Cerebellum (tissue), 4 donors: ENCODE measurements at places on chromosomes 5 and 9.

GRCh38 chr5:148849461-148849860 is 23.1 kb downstream of the ADRB2 start:
- no peak for DNase-seq

DNA sequence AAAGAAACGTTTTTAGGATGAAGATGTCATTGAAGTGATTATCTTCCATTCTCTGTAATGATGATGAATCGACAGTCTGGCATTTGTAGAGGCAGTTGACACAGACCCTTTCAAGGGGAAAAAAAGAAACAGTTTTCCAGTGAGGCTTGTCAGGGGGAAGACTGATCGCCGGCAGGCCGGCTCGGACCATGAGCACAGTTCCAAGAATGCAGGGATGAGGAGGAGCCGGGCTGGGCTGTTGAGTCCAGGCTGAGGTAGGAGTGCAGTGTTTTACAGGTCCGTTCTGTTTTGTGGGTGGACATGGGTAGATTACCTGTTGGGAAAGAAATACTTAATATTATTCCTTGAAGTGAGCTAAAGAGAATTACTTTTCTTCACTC is 194.6 kb downstream of the AOPEP start:
- DNase-seq, result no peak

DNA sequence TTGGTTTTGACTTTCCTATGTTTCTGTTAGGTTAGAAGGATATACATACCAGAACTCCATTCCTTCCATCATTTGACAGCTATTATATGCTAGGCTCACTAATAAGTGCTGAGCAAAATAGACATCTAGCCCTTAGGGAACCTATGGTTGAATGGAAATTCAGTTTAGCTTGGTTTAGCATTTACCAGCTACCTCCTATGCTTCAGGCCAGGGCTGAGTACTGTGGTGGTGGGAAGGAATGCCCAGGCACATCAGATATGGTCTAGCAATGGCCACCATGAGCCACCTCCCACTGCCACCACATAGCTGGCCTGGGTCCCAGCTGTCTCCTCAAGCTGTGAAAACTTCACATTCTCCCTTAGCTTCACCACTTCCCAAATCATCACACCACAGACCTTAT is 89.4 kb downstream of the SPOCK1 start:
- no peak for DNase-seq

DNA sequence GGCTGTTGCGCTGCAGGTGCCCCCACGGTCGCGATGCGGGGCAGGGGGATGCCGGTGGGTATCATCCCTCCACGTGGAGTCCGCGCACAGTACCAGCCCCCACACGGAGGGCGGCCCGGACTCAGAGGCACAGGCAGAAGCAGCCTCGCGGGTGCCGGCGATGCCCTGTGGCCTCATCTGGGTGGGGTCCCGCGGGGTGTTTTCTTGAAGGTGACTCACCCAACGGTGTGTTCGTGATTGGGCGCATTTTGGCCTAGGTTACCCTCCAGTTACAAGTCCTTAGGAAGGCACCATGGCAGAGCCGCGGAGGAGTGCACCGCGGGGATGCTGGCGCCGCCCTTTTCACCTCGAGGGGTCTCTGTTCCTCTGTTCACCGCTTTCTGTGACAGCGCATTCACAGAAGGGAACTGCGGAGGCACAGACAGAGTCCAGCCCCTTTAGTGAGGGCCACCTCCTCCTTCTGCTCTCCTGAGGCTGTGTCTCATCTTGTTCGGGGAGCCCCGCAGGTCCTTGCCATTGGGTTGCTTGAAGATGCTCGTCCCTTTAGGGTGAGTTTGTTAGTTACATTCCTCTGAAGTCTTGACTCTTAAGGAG is 21.6 kb upstream of the EXOC3 start:
- DNase-seq, result no peak

GRCh38 chr9:88740844-88741243 is 205.9 kb downstream of the NXNL2 start:
- no peak for DNase-seq

GRCh38 chr9:7910426-7911020 is 110.9 kb upstream of the DMAC1 start:
- DNase-seq, result no peak

DNA sequence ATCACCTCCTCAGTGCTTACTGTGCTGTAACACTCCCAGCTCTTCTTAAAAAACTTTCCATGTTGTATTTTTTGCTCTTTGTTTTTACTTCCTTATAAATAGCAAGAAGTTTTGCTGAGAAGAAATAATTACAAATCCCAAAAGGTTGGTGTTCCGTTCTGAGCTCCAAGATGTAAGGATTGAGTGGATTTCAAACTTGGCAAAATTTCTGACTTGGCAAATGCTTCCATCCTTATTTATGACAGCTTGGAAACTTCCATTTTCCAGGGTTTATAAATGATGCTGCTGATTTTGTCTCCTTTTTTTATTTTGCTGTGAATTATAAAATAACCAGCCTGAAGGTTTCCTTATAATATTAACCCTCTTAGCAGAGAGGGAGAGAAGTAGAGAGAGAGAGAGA is 151.9 kb downstream of the NTRK2 start:
- no peak for DNase-seq

- no peak for DNase-seq
These were observed 664.9 kb downstream of the TAF11L14 start for GRCh38 chr5:18299166-18299565.

DNA sequence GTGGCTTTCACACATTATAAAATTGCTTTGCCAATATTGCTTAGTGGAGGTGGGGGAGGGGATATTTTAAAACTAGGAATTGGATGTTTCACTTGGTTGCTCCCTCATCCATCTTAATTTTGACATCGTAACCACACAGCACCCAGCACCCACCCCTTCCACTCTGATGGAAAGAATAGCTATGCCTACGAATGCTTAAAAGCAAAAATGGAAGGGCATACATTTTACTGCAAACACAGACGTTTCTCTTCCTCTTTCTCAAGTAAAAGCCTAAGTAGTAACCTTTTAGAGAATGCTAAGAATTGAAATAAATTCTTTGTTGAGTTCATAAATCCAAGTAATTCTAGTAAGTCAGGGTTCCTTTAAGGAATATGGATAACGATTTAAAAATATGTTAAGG is 69.9 kb downstream of the JAKMIP2 start:
- no peak for DNase-seq

DNA sequence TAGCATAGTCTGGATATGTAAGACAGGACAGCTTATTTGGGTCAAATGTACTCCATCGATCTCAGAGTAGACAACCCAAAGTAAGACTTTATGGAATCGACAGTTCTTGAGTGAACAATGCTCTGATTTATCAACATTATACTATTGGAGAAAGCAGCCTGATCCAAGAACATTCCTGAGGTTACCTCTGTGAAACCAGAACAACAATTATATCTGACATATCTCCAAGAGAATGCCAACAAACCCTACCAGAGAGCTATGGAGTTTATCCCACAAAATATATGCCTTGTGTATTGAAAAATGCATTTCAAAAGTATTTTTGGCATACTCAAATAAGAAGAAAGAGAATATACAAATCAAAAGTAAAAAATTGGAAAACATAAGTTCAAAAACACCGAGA is 1985.9 kb downstream of the EFNA5 start:
- DNase-seq, result no peak

- DNase-seq, result no peak
These were observed 3.5 kb downstream of the EPB41L4A start for GRCh38 chr5:112415552-112415951.

GRCh38 chr9:133735931-133736330 is 2.2 kb downstream of the SARDH start:
- DNase-seq, result no peak

DNA sequence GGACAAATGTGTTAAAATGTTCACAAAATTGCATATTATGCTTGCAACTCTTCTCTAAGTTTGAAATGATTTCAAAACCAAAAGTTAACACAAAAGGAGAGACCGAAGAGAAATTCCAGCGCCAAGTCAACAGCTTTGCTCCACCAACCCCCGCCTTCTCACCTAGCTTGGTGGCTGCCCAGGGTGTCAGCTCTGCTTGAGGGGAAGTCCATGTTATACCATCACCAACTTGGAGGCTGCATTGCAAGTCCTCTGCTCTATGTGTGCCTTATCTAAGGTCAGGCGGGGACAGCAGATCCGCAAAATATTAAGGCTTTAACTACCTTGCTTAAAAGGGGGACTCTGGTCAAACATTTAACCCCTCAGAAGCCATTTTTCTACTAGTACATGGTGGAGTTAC is 14.6 kb downstream of the CCNJL start:
- no peak for DNase-seq

GRCh38 chr5:172166030-172166826 is 21.8 kb downstream of the STK10 start:
- no peak for DNase-seq

- DNase-seq, result no peak
These were observed 164.3 kb downstream of the SYK start for GRCh38 chr9:90966031-90966290.

- no peak for DNase-seq
These were observed 3.3 kb upstream of the RNF44 start for GRCh38 chr5:176540476-176540899.

DNA sequence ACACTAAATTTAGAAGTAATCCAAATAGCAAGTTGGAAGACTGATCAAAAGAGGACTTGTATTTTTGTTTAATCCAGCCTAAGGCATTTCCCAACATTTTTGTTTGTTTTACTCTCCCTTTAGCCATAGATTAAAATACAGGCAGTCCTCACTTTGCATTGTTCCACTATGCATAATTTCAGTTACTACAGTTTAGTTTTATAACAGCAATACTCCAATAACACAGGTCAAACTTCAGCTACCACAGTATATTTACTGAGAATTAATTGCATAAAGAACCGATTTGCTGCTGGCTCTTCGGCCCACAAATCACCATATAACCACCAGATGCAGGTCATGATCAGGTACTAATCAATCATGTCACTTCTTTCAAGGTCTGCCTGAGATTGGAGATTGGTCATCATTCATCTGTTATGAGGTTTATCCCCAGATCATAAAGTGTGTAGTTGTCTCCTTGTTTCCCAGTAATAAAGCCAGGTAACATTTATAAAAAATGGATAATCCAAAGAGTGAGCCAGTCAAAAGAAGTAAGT is 12.1 kb downstream of the FTMT start:
- no peak for DNase-seq

DNA sequence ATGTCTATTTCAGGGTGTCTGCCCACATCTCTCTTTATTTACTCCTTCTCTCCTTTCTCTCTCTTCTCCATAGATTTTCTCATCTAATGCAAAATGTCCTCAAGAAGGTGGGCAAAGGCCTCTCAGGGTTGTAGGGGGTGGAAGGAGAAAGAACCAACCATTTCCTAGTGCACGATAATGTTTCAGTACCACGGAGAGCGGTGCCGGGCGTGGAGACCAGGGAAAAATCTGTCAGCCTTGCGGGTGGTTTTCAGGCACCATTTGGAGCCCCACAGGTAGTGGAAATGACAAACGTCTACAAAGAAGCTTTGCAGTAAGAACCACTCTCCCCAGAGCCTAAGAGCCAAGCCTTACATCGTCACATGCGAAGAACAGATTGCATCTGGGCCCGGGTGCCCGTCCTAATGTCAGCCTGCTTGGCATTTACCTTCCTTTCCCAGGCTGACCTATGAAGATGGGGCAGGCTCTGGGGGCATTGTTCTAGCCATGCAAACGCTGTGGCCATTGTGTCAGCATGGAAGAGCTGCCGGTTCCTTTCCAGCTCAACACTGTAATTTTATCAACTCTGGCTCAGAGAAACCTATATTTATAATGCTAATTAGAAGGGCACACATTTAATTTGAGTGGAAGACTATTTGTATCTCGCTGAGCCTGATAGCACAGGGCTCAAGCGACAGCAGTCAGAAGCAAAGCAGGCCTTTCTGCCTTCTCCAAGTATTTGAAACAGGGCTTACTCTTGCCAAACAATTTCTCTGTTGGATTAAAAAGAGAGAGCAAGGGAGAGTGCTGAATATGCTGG is 430.1 kb upstream of the WWC1 start:
- DNase-seq, result peak; percentile 16

DNA sequence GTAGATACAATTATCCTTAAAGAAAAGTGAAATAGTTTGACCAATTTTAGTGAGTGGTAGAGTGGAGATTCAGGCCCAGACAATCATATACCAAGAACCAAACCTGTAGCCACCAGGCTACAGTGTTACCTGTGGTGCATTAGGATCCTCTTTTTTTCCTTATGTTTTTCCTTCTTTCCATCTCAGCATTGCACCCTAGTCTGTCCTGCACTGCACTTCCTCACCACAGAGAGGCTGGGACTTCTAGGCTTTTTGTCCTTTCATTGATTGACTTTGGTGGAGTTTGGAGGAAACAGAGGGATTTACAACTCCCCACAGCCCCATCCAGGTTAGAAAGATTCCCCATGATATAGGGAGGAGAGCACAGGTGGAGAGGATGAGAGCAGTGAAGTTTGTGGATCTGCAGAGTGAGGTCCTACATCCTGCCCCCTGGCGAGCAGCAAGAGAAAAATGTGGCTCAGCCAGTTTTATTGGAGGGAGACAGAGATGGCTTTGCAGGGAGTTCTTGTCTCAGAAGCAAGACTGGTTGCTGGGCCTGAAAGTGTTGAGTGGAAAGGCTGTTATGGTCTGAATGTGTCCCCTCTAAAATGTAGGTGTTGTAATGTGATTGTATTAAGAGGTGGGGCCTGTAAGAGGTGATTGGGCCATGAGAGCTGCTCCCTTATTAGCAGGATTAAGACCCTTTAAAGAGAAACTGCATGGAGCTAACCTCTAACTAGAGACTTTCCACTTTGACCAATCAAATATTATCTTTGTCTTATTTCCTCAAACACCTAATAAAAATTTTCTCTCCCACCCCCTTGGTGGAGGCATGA is 36.2 kb downstream of the KIF4B start:
- DNase-seq, result no peak

GRCh38 chr5:179407191-179408175 is 62.2 kb upstream of the ADAMTS2 start:
- no peak for DNase-seq

DNA sequence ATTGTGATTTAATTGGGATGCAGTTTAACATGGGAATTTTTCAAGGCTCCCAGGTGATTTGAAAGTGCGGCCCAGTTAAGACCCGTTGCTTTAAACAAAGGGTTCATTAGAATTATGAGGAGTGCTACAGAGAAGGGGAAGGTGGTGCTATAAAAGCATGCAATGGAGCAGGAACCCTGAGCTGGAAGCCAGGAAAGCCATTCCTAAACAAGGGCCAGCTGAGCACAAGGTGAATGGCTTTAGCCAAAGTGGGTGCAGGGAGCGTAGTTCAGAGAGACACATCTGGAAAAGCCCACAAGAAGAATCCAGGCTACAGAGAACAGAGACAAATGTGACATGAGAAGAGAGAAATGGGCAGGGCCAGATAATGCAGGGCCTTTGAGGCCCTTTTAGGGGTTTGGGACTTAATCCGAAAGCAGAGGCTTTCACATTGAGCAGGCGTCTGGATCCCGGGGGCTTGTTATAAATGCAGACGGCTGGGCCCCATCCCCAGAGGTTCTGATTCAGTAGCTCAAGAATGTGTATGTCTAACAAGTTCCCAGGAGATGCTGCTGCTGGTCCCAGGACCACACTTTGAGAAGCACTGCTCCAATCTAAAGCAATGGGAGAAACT is 138.1 kb upstream of the WWC1 start:
- no peak for DNase-seq

GRCh38 chr9:114799925-114800324 is 5.9 kb downstream of the TNFSF15 start:
- no peak for DNase-seq

GRCh38 chr5:154526231-154527226 is 48.5 kb upstream of the HAND1 start:
- DNase-seq, result no peak

- DNase-seq, result no peak
These were observed 32.9 kb downstream of the ROPN1L start for GRCh38 chr5:10474521-10475075.

- no peak for DNase-seq
These were observed 40.1 kb upstream of the SLC6A19 start for GRCh38 chr5:1161108-1161832.
